ENCODE measurements at places on chromosomes 4 and X. TPM values are rescaled to one million over a fixed set of nuclear protein-coding genes. Genes with fewer than 3 reads are reported as not detected.
A peak's percentile ranks its signal among the peaks of the same experiment; 100 is the strongest.

GRCh38 chr4:102503831-102504786 lies 3.0 kb downstream of the NFKB1 start:
- no peak for DNase-seq

- peak; percentile 67 for DNase-seq
Measured at GRCh38 chr4:132642016-132642817, 506.9 kb upstream of the PCDH10 start.

DNA sequence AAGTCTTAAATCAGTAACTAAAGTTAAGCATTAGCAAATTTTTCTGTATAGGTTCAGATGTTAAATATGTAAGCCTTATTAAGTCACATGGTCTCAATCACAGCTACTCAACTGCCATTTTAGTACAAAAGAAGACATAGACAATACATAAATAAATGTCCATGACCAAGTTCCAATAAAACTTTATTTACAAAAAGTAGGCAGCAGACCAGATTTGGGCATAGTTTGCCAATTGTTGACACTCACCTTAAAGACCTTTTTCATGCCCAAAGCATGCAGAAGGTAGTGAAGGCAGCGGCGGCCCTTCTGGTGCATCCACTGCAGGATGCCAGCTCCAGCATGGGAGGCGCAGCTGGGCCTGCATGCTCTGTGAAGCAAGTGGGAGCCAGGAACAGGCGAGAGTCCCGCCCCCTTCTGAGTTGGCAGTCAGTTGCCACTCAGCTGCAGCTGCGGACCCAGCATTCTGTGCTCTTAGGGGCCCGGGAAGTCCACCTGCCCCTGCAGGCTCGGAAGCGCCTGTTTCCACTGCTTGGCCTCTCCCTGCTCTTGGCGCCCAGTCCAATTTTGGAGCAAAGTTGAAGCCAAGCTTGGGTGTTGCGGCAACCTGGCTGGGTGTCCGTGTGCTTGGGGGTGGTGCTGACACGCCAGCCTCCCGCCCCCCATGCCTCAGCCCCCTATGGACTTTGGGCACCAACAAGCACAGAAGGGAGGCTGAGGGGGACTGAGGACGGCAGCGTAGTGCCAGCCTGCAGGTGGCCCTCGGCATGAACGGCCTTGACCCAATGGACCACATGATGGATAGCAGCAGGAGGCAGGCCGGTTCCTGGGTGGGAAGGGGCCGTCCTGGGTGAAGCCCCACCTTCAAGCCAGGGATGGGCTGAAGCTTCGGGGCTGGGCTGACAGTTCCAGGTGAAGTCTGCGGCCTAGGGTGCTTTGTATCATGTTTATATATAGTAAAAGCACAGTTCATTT lies 42.4 kb upstream of the PABPC4L start:
- DNase-seq = no peak

DNA sequence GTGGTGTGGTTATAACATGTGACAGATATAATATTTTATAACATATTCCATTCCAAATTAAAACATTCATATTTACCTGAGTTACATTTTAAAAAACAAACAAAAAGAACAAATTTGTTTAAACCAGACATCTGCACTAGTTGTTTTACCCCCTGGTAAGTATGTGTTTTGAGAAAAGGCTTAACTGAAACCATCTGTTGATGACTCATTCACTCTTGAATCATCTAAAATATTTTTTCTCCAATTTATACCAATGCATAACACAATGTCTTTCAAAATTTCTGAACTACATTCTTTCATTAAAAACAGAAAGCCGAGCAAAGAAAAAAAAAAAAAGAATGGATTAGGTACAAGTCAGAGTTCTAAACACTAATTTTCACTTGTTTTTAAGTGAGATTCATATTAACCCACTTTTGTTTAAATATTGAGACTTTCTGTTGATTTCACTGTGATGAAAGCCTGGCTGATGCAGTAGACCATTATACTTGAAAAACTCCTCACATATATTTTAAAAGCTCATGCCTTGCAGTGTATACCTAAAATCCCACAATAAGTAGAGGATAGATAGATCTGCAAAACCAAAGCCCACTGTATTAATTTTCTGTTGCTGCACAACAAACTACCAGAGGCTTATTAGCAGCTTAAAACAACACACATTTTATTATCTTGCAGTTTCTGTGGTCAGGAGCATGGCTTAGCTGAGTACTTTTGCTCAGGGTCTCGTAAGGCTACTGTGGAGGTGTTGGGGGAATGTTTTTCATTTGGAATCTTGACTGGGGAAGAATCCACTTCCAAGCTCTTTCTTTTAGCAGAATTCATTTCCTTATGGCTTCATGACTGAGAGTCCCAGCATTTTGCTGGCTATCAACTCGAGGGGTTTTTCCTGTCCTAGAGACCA lies 221.5 kb downstream of the PCDH18 start:
- DNase-seq = peak; percentile 6

DNA sequence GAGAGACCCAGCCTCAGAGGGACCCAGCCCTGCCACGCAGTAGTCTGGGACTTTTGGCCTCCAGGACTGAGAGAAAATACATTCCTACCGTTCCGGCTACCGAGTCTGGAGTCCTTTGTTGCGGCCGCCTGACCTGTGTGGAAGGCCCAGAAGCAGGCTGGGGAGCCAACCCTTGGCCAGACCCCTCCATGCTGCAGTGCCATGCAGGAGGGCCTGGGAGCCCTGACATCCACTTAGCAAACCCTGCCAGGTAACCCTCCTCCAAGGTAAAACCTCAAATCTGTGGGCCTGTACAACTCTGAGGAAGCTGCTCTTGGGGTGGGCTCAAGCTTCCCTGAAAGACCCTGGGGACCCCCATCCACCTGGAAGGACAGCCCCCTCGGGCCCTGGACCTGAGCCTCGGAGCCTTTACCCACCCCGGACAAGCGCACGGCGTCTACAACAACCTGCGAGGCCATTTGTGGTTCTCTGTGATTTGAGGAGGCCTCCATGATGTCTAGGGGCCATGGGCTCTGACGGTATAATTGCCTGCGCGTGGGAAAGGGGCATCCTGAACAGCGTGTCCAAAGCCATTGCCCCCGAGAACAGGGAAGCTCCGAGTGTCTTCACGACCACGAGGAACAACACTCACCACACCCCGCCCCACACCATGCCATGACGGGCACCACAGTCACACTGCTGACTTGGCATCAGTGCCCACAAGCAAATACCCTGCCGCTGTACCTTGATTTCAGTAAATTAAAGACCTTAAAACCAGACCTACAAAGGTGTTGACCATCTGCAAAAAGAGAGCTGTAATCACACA lies 58.7 kb downstream of the ZFYVE28 start:
- DNase-seq = no peak

DNA sequence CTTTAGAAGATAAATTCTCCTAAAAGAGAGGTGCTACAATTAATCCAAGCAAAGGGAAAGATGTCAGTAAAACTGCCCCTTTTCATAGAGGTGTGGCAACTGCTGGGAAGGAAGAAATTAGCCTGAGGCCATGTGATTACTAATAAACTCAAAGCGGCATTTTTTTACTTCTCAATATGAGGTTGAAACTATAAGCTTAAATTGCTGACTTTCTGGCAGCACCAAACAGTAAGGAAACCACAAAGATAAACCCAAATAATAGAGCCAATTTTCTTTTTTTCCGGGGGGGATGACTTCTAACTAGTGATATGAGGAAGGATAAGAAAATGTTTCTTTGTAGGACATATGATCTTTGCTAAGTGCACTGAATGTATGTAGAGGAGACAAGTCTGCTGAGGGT lies 30.9 kb downstream of the AR start:
- DNase-seq = no peak

- no peak for DNase-seq
Measured at GRCh38 chrX:118655561-118656246, 71.7 kb upstream of the IL13RA1 start.

- no peak for DNase-seq
Measured at GRCh38 chrX:65690057-65690855, 22.8 kb downstream of the MSN start.

- DNase-seq = no peak
Measured at GRCh38 chr4:168857546-168858314, 152.3 kb downstream of the CBR4 start.

DNA sequence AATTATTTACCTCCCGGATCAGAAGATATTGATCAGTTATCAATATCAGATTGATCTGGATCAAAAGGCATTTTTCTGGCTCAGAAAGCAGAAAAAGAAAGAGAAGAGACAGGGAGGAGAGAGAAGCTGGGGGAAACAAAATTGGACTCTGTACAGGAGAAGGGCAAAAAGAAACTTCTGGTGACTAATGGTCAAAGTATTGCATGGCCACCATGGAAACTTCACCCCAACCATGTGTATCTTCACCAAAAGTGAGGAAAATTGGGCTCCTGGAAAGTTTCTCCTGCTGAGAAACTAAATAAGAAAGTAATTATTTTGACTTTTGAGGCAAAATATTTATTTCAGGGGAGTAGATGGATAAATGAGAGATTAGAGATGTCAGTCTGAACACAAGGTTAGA lies 33.9 kb downstream of the RNF150 start:
- DNase-seq = no peak

- DNase-seq = no peak
Measured at GRCh38 chrX:132472397-132472796, 16.4 kb downstream of the MBNL3 start.

GRCh38 chrX:110425222-110426154 lies 66.8 kb downstream of the RTL9 start:
- DNase-seq = no peak

GRCh38 chr4:108345862-108346817 lies 177.4 kb upstream of the LEF1 start:
- DNase-seq = no peak

DNA sequence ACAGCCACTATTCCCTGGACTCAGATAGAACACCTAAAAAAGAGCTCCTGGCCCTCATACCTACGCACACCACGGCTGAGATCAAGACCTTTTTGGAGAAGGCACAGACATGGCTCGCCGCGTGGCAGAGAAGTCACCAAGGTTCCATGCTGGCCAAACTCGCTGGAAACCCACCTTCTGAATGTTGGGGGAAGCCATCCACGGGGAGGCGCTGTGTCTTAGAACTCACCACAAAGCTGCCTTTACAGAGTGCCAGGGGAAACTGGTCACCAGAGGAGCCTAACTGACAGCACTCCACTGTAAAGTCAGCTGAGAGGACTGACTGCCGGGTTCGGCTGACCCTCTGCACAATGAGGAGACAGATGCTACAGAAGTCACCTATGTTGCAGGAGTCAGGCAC lies 97.9 kb downstream of the NEUROG2 start:
- no peak for DNase-seq

GRCh38 chrX:15498741-15499140 lies 1.9 kb upstream of the BMX start:
- no peak for DNase-seq

DNA sequence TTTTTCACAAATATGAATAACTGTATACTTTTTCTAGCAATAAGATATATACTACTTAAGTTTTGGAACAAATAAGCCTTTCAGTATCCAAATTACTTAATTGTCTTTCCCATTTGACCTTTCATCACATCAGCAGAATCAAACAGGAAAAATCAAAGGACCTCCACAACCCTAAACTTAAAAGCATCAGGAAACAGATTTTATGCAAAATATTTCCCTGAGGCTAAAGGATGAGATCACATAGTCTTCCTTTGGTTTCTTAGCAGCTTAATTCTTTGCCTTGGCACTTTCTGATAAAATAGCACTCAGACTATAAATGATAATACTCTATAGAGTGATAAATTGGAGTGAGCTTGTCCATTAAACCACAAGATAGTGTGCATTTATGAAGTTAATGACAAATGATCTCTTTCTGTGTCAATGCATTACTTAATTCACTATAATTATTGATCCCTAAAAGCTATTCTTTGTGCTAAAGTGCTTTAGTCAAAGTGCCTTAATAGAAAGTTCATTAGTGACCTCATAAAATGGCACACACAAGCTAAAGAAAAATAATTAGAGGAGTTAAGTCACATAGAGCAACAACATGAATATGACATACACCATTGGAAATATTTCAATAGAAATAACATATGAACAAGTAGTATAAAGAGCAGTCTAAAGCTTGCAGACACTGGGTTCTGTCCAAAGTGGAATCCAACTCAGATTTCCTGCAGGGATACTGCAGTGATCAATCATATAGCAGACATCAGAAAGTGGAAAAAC lies 15.7 kb upstream of the NDST3 start:
- DNase-seq = no peak

DNA sequence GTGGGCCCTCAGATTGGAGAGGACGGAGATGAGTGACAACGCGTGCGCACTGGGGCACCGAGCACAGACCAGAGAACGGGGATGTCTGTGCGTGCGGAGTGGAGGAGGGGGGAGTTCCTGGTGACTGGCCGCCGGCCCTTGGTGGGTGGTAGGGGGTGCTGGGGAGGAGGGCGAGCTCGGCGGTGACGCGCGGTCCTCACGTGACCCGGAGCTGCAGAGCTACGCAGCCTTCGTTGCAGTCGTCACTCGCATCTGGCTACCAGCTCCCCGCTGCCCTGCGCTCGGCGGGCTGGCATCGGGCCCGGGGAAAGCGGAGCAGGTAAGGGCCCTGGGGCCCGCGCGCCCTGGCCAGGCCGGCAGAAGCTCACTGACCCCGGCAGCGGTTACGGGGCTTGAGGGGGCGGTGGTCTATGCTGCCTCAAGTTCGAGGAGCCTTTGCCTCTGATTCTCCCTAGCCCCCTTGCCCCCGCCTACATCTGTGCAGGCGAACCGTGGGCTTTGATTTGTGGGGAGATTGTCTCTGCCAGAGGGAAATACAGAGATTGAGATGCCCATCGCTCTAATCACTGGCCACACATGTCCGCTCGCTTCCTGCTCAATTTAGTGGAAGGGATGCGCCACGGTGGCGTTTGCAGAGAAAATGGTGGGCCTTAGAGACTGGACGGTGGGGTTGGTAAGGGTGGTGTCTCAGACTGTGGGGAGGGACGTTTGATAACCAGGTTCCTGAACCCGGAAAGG lies at the start of gene ARMCX4:
Gene ARMCX4, plus strand, starts transcription at position 245 of the 738 bp plus-strand sequence. CDS start 3,134 bp downstream, outside the sequence.
- DNase-seq = peak; percentile 79

DNA sequence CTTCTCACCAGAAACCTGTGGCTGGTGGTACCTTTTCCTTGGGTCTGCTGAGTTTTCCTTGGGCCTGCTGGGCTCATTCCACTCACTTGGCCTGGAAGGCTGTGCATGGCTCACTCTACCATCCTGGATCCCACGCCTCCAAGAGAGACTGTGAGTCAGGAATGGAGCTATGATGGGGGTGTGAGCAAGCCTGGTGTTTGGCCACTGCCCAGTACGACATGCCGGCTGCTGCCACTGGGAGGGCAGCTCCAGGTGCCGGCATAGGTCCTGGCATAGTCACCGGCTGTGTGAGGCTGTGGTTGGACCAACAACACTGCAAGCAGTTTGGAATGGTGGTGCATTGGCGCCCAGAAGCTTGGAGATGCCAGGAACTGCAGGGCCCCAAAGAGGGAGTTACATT lies 721.7 kb downstream of the PCDH18 start:
- DNase-seq = no peak

Gene TKTL2
- total RNA-seq = not detected

Gene TACR3
- 0.27 TPM for total RNA-seq

Gene NMU
- total RNA-seq = 20.1 TPM

Gene RNF150
- 9.2 TPM for total RNA-seq

Gene TCEAL5
- total RNA-seq = not detected

Gene FLNA
- 220 TPM for total RNA-seq

Gene PNMA5
- 0.07 TPM for total RNA-seq

Gene PDE6B
- 17.3 TPM for total RNA-seq

Gene CPEB2
- total RNA-seq = 18.1 TPM

Gene KLB
- total RNA-seq = 20.3 TPM

Gene AKAP14
- total RNA-seq = not detected

Gene AMTN
- not detected for total RNA-seq

Gene GAGE10
- not detected for total RNA-seq

Gene SPANXD
- total RNA-seq = not detected

Gene MAP3K15
- 0.33 TPM for total RNA-seq

Gene WDR44
- 9.7 TPM for total RNA-seq

Gene GAGE1
- total RNA-seq = not detected

Gene TBC1D9
- 32.8 TPM for total RNA-seq

All from hepatocyte (in vitro differentiated cells).